ENCODE measurements at places on chromosomes 5 and 9. TPM values are rescaled to one million over a fixed set of nuclear protein-coding genes. Genes with fewer than 3 reads are reported as not detected.

- no peak overlapping the region for H3K27ac ChIP-seq
- H3K4me1 ChIP-seq: no peaks in the 10 kb centered on the region
- DNase-seq: no peak
- H3K27me3 ChIP-seq: no peaks in the 10 kb centered on the region
- no peak overlapping the region for H3K4me3 ChIP-seq
Observed at GRCh38 chr9:27791311-27791710, 218.0 kb upstream of the C9orf72 start.

- H3K27me3 ChIP-seq: no peaks in the 10 kb centered on the region
- no peaks in the 10 kb centered on the region for H3K36me3 ChIP-seq
- no peak overlapping the region for H3K27ac ChIP-seq
- no peak overlapping the region for H3K4me3 ChIP-seq
- no peaks in the 10 kb centered on the region for H3K4me1 ChIP-seq
Observed at GRCh38 chr5:68037546-68037945, 178.0 kb upstream of the PIK3R1 start.

DNA sequence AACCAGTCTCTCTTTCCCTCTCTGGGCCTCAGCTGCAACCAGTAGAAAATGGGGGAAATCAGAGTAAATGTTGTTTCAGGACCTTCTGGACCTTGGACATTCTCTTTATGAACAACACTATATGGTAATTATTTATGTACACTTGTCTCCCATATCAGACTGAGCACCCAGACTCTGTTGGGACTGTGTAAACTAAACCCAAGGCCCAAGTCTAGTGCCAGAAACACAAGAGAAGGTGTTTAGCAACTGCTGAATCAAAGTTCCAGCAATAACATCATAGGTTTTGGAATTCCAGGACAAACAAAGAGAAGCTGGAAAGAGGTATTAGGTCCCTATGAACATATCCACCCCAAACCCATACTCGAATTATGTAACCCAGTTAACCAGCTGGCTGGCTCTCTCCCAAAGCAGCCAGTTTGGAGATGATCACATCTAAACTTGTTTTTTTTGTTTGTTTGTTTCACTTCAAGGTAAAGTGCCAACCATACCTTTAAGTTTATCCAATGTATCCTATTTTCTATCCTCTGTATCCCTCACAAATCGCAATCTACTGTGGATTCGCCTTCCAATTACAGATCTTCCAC lies 1.9 kb upstream of the RNF38 start:
- H3K27me3 ChIP-seq: no peaks in the 10 kb centered on the region
- no peak for DNase-seq
- H3K36me3 ChIP-seq: no peaks in the 10 kb centered on the region
- peak overlapping the region; percentile 98 for H3K27ac ChIP-seq
- no peaks in the 10 kb centered on the region for H3K4me1 ChIP-seq

DNA sequence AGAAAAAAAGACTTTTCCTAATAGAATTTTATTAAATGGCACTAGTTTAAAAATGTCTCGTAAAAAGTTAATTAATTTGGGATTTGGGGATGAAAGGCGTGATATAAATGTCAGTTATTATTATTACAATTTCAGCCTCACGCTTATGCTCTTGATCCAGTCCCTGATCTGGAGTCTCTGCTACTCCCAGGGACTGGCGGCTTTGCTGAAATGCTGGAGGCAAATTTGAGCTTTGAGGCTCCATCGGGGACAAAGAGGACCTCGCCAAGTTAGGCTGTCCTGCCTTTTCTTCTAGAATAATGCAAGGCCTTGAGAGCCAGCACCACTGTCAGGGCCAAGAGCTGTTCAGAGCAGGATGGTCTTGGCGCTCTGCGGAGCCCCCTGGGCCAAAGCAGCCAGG lies 69.7 kb downstream of the ZNF618 start:
- DNase-seq: no peak
- H3K27ac ChIP-seq: no peak overlapping the region
- H3K36me3 ChIP-seq: no peaks in the 10 kb centered on the region
- H3K4me1 ChIP-seq: no peaks in the 10 kb centered on the region
- no peaks in the 10 kb centered on the region for H3K27me3 ChIP-seq
- no peak overlapping the region for H3K4me3 ChIP-seq

DNA sequence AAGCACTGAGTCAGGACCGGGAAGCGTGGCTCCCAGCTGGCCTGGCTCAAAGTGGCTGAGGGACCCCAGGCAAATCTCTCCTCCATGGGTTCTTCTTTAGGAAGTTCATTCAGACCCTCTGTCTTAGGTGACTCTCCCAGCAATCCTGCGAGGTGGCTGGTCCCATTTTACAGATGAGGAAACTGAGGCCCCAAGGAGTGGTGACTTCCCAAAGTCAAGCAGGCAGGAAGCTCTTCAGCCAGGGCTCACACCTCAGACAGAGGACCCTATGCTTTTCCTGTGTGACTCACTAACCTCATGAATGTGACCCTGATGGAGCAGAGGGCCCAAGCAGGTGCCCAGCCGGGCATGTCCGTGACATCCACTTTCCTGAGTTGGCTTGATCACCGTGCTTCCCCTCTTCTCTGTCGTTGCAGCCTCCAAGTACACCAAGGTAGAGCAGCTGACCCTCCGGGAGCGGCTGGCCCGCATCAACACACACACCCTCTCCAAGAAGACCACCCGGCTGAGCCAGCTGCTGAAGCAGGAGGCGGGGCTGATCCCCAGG lies 36.5 kb downstream of the ARHGEF37 start:
- H3K4me1 ChIP-seq: no peaks in the 10 kb centered on the region
- no peaks in the 10 kb centered on the region for H3K27me3 ChIP-seq
- H3K27ac ChIP-seq: no peak overlapping the region
- no peaks in the 10 kb centered on the region for H3K36me3 ChIP-seq
- H3K4me3 ChIP-seq: no peak overlapping the region
- DNase-seq: no peak

GRCh38 chr5:15827741-15828140 lies 327.8 kb downstream of the FBXL7 start:
- no peak for DNase-seq
- no peak overlapping the region for H3K4me3 ChIP-seq
- H3K27ac ChIP-seq: no peak overlapping the region
- no peaks in the 10 kb centered on the region for H3K4me1 ChIP-seq

DNA sequence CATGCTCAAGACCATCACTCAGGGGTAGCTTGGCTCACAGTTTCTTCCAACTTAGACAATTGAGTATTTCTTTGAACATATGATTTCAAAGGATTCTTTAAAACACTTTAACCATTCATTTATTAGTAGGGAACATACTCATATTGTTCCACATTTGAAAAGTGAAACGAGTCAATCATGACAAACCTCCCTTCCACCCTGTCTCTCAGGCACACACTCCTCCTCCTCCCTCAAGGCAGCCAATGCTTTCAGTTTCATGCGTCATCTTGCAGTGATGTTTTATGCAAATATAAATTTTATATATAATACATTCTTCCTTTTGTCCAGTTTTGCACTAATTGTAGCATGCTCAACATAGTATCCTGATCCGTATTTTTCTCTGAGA lies 126.0 kb upstream of the BOD1 start:
- no peak overlapping the region for H3K4me3 ChIP-seq
- H3K36me3 ChIP-seq: no peaks in the 10 kb centered on the region
- no peak for DNase-seq
- no peak overlapping the region for H3K27ac ChIP-seq

DNA sequence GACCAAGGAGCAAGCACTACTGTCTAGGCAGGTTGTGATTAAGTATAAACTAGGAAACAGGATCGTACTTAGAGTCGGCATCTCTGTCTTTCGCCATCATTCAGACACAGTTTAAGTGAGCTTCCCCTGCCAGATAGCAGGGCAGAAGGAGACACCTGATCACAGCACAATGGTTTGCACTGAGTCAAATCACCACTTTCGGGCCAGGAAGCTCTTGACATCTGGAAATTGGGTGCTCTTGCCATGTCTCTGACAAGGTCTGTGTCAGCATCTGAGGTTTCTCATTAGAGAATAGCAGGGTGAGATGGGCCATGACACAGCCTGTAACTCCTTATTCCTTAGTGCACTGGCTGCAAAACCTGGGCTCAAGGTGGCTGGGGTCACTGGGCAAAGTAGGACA lies 8.3 kb downstream of the ADRB2 start:
- no peaks in the 10 kb centered on the region for H3K4me1 ChIP-seq
- no peaks in the 10 kb centered on the region for H3K36me3 ChIP-seq
- H3K27ac ChIP-seq: no peak overlapping the region
- H3K4me3 ChIP-seq: no peak overlapping the region

DNA sequence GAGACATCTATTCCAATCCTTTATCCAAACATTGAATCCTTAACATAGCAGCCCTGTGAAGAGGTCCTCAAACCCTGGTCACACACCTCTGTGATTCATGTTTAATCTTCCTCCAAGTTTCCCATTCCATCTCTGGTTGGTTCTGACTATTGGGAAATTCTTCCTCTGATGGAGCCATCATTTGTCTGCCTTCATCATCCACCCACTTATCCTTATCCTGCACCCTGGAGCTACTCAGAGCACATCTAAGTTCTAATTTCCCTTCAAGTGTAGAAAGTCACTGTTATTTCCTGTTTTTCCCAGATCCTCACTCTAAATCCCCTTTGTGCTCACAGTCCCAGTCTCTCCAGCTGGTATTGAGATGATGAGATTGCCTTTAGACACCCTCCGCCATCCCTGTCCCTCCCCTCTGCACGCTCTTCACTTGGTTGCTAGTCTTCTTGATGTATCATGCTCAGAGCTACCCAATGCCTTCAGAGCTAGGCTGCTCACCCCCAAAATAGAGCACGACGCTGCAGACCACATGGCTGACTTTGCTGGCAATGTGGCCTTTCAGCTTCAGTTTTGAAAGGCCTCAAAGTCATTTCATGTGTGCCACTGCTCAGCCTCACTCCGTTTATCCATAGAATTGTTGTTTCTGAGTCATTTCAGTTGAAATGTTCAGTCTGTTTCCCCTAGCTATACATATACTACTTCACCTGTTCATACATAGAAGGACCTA lies 154.3 kb downstream of the PALM2AKAP2 start:
- H3K4me1 ChIP-seq: no peaks in the 10 kb centered on the region
- no peak overlapping the region for H3K4me3 ChIP-seq
- no peak overlapping the region for H3K27ac ChIP-seq
- H3K36me3 ChIP-seq: no peaks in the 10 kb centered on the region
- no peak for DNase-seq
- H3K27me3 ChIP-seq: no peaks in the 10 kb centered on the region

DNA sequence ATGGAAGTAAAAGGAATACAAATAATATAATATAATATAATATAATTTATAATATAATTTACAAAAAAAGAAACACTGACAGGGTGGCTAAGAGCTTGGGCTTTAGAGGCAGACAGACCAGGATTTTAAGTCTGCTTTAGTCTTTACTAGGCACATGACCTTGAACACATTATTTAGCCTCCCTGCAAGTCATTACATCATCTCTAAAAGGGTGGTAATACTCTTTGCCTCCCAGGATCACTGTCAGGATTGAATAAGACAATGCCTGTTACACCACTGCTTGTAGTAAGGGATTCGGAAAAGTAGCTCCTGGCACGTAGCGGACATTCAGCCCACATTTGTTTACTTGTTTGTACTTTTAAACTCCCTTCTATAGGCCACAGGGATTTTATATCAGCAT lies 199.8 kb downstream of the GRIA1 start:
- H3K4me3 ChIP-seq: no peak overlapping the region
- no peak overlapping the region for H3K27ac ChIP-seq
- no peaks in the 10 kb centered on the region for H3K4me1 ChIP-seq
- no peak for DNase-seq
- no peaks in the 10 kb centered on the region for H3K36me3 ChIP-seq

DNA sequence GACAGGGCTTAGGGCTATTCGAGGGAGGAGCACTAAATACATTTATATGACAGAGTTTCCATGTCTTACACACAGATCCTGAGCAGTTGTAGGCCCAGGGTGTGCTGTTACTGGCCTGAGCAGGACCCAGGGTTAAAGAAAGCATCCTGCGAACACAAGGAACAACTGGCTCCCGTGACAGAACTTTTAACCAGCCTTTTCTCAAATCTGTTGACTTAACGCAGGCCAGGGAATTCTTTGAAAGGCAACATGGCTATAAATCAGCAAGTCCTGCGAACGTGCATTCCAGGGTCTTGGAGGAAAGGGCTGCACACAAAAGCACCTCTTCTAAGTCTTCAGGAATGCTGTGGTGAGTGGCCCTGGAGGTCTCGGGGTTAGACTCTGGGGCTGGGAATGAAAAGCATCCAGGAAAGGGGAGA lies 45.2 kb upstream of the ANKRD55 start:
- H3K4me1 ChIP-seq: no peaks in the 10 kb centered on the region
- peak overlapping the region; percentile 49 for H3K27ac ChIP-seq
- H3K4me3 ChIP-seq: no peak overlapping the region
- H3K36me3 ChIP-seq: no peaks in the 10 kb centered on the region
- no peak for DNase-seq
- no peaks in the 10 kb centered on the region for H3K27me3 ChIP-seq

GRCh38 chr5:111072949-111073682 lies 1.6 kb downstream of the TSLP start:
- no peaks in the 10 kb centered on the region for H3K27me3 ChIP-seq
- DNase-seq: peak; percentile 20
- H3K4me1 ChIP-seq: no peaks in the 10 kb centered on the region

GRCh38 chr5:14266686-14267085 lies 123.5 kb downstream of the TRIO start:
- H3K27me3 ChIP-seq: no peaks in the 10 kb centered on the region
- no peak overlapping the region for H3K27ac ChIP-seq

SPINK5 gene
- total RNA-seq: 0.73 TPM

ZDHHC12 gene
- 7.4 TPM for total RNA-seq

QRFP gene
- not detected for total RNA-seq

PDLIM4 gene
- 40.2 TPM for total RNA-seq

FBXL7 gene
- total RNA-seq: 12.8 TPM

CCDC171 gene
- total RNA-seq: 45.6 TPM

Measured in uterus (tissue), 4 donors.